ENCODE measurements at places on chromosomes 2 and 18. TPM values are rescaled to one million over a fixed set of nuclear protein-coding genes. Genes with fewer than 3 reads are reported as not detected.

DNA sequence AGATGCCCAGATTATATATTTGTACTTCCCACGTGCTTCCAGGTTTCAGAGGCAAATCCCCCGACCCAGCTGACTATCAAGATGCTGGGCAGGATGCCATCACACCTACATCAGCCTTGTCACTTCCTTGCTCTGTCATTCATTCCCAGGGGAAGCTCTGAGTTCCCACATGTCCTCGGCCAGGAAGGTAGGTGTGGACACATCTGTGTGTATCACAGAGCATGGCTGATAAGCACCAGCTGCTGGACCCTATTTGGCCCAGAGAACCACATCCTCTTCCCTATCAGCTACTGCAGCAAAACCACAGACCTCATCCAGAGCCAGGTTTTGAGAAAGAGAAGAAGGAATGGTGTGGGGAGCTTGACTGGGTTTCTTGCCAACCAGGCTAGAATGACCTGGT, 31.9 kb upstream of the ITGA6 start:
- no peaks in the 10 kb centered on the region for H3K4me1 ChIP-seq
- H3K27me3 ChIP-seq: no peaks in the 10 kb centered on the region
- DNase-seq: no peak
- H3K27ac ChIP-seq: no peak overlapping the region
- no peak overlapping the region for H3K4me3 ChIP-seq
- H3K36me3 ChIP-seq: no peaks in the 10 kb centered on the region

Gene FEV
- total RNA-seq: 6.7 TPM

Gene CABLES1
- total RNA-seq: 6.6 TPM

Gene GDF7
- total RNA-seq: 0.35 TPM

DNA sequence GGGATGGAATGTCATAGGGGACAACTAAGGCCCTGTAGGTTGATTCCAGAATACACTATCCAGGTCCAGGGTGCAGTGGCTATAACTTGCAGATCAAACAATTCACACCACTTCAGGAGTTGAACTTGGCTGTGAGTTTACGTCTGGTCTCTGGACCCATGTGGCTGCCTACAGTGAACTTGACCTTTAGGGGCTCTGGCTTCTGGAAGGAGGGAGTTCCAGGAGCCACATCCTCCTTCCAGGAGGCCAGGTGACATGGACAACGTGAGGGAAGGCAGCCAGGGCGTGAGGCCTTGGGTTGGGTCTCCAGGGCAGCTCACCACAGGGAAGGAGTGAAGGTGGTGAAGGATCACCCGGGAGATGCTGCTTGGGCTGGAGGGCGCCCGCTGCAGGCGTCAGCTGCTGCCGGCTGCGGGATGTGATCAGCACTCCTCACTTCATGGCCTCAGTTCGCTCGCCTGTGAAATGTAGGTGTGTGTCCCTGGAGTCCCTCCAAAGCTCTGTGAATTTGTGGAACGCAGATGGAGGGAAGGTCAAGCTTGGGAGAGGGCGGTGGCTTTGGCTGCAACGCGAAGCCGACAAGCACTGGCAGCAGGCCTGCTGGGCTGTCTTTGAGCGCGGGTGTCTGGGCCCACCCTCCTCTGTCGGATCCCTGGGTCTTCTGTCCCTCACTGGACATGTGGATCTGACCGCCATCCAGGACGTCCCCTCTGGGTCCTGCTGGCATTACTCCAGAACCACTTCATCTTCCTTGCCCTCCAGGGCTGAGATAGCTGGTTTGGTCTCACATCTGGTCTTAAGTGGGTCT, 146.5 kb downstream of the GLI2 start:
- H3K36me3 ChIP-seq: no peaks in the 10 kb centered on the region
- no peak for DNase-seq
- peaks cover 7% of the 10 kb centered on the region for H3K4me1 ChIP-seq
- H3K4me3 ChIP-seq: no peak overlapping the region
- H3K27me3 ChIP-seq: no peaks in the 10 kb centered on the region

Gene GBX2
- total RNA-seq: not detected

DNA sequence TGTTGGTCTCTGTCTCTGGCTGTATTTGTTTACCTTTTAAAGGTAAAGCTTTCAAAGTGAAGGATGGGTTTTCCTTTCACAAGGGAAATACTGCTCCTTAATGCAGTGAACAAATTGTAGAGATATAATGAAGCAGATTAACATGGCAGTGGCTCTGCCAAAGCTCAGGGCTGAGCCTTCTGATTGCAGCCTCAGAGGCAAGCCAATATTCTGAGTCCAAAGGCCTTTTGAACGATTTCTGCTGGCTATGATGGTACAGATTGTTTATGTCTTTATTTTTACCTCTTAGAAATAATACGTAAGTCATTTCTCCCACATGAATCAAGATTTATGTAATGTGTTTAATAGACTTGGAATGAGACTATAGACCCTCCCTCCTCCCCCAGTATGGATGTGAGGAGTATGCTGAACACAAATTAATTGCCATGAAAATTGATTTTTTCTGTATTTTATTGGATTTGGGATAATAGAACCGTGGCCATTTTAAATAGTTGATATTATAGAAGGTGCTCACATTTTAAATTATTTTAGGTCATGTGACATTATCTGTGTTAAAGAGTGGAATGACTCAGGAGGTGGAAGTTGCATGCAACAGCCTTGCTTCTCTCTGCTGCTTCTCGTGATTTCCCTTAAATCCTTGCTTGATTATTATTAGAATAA, 772 bp downstream of the SCN2A start:
- H3K27me3 ChIP-seq: no peaks in the 10 kb centered on the region
- no peaks in the 10 kb centered on the region for H3K4me1 ChIP-seq
- H3K36me3 ChIP-seq: no peaks in the 10 kb centered on the region
- no peak overlapping the region for H3K4me3 ChIP-seq
- DNase-seq: no peak

GRCh38 chr2:120687210-120687609, 48.5 kb upstream of the GLI2 start:
- no peaks in the 10 kb centered on the region for H3K4me1 ChIP-seq
- no peak overlapping the region for H3K27ac ChIP-seq
- H3K4me3 ChIP-seq: no peak overlapping the region
- H3K27me3 ChIP-seq: no peaks in the 10 kb centered on the region
- no peaks in the 10 kb centered on the region for H3K36me3 ChIP-seq

Gene OSBPL6
- 5.6 TPM for total RNA-seq

DNA sequence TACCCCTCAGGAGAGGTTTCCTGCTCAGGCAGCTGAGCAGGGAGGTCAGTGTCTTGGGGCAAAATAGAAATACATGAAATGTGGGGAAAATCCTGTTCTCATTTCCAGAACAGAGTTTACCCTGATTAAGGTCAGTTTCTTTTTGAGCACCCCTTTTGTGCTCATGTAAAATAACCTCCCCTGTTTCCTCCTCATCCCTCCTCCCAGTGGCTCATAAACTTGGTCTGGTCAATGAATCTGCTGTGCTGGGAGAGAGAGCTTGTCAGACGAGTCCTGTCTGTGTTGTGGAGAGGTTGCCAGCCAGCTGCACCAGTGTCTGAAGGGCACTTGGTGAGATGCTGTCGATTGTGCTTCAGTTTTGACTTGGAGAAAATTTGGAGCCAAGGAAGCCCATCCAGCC, 48.6 kb downstream of the NTSR2 start:
- no peaks in the 10 kb centered on the region for H3K4me1 ChIP-seq
- H3K27ac ChIP-seq: no peak overlapping the region
- H3K36me3 ChIP-seq: no peaks in the 10 kb centered on the region
- H3K4me3 ChIP-seq: no peak overlapping the region
- no peak for DNase-seq

- no peaks in the 10 kb centered on the region for H3K36me3 ChIP-seq
- H3K4me1 ChIP-seq: no peaks in the 10 kb centered on the region
- no peak for DNase-seq
- H3K27me3 ChIP-seq: no peaks in the 10 kb centered on the region
- H3K4me3 ChIP-seq: no peak overlapping the region
Measured at GRCh38 chr2:149872041-149872440, 284.5 kb upstream of the MMADHC start.

DNA sequence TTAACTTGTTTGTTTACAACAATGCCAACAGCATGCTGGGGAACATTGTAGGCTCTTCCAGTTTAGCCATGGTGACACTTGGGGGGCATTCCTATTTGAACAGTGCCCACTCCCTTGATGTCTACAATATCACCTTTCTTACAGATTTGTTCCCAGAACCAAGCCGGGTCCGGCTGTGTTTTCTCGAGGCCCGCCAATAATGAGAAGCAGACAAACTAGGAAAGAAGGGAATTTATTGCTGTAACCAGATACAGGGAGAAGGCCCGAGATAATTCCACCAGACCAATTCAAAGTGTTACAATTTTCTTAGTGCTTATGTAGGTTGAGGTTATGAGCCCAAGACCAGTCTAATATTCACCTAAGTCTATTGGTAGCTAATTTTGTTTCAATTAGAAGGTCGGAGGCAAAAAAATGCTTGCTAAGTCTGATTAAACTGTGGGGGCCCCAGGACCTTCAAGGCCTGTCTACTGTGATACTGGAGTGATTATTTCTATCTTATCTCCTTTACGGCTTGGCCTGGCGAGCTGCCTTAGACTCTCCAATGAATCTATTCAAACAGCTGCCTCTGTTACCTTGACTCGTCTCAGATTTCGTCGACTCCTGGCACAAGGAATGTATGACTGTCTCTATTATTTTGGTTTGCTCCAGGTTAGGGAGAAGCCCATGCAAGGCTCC, 59.1 kb upstream of the PSME4 start:
- DNase-seq: no peak
- H3K4me3 ChIP-seq: no peak overlapping the region
- no peaks in the 10 kb centered on the region for H3K4me1 ChIP-seq
- no peaks in the 10 kb centered on the region for H3K27me3 ChIP-seq
- H3K27ac ChIP-seq: no peak overlapping the region
- H3K36me3 ChIP-seq: no peaks in the 10 kb centered on the region

Gene CRYBA2
- 9.4 TPM for total RNA-seq

DNA sequence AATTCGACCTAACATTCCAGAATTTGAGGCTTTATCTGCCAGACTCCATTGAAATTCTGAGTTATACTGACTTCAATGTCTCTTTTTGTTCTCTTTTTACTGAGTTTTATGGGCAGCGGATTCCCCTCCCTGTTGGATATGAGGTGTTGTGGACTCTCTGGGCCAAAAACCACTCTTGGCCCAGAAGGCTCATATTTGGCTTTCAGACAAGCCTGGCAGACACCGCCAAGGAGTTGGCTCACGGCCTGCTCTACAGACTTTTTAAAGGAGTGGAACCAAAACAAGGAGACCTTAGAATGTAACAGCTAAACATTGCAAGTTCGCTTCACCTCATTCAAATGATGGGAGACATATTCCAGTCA, 206.4 kb upstream of the NCKAP5 start:
- no peak for DNase-seq
- no peaks in the 10 kb centered on the region for H3K4me1 ChIP-seq
- no peak overlapping the region for H3K27ac ChIP-seq
- no peak overlapping the region for H3K4me3 ChIP-seq
- H3K36me3 ChIP-seq: no peaks in the 10 kb centered on the region

Gene DSG2
- total RNA-seq: 173 TPM

GRCh38 chr2:160932960-160933359, 227.3 kb upstream of the TANK start:
- H3K4me3 ChIP-seq: no peak overlapping the region
- no peak for DNase-seq
- no peaks in the 10 kb centered on the region for H3K36me3 ChIP-seq
- no peaks in the 10 kb centered on the region for H3K27me3 ChIP-seq
- no peak overlapping the region for H3K27ac ChIP-seq
- no peaks in the 10 kb centered on the region for H3K4me1 ChIP-seq

Gene IL1RL2
- total RNA-seq: not detected

- H3K27me3 ChIP-seq: no peaks in the 10 kb centered on the region
- no peaks in the 10 kb centered on the region for H3K4me1 ChIP-seq
- no peak for DNase-seq
- H3K4me3 ChIP-seq: no peak overlapping the region
Measured at GRCh38 chr18:46314011-46314410, 209.8 kb downstream of the HAUS1 start.

- no peaks in the 10 kb centered on the region for H3K4me1 ChIP-seq
- H3K27me3 ChIP-seq: no peaks in the 10 kb centered on the region
- no peak for DNase-seq
- H3K36me3 ChIP-seq: no peaks in the 10 kb centered on the region
Measured at GRCh38 chr2:167749016-167749415, 498.4 kb downstream of the STK39 start.

- H3K27me3 ChIP-seq: no peaks in the 10 kb centered on the region
- no peak overlapping the region for H3K4me3 ChIP-seq
- no peak overlapping the region for H3K27ac ChIP-seq
- no peaks in the 10 kb centered on the region for H3K36me3 ChIP-seq
Measured at GRCh38 chr2:58709274-58709673, 468.1 kb upstream of the FANCL start.

DNA sequence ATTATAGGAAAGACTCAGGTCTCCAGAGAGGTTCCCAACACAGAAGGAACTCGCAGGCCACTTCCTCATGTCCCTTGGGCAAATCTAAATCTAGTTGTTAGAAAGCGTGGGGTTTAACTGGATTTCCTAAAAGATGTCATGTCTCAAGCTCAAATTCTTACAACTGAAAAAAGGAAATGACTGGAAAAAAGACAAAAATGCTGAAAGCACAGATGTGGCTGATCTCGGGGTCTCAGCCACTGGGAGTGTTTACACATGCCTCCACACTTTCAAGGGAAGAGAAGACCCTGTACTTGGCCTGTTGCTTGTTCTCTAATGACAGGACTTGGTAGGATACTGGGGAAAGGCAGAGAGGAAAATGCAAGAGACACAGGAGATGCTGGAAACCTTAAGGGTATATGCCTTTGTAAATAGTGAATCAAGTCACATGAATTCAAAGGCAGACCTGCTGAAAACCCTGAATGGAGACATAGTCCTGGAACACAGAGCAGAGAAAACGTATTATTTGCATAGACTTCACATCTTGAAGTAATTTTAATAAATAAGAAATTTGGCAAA, 160.9 kb upstream of the MEIS1 start:
- H3K4me3 ChIP-seq: no peak overlapping the region
- DNase-seq: no peak
- H3K27me3 ChIP-seq: no peaks in the 10 kb centered on the region
- no peaks in the 10 kb centered on the region for H3K36me3 ChIP-seq

Gene DES
- 82.0 TPM for total RNA-seq

Gene ARHGAP15
- total RNA-seq: 8.4 TPM

- peaks cover 20% of the 10 kb centered on the region for H3K4me1 ChIP-seq
- no peak overlapping the region for H3K27ac ChIP-seq
- H3K4me3 ChIP-seq: no peak overlapping the region
- no peaks in the 10 kb centered on the region for H3K36me3 ChIP-seq
- no peak for DNase-seq
- no peaks in the 10 kb centered on the region for H3K27me3 ChIP-seq
Measured at GRCh38 chr2:25380586-25381375, 39.1 kb upstream of the DNMT3A start.

Gene CBLN2
- total RNA-seq: 2.5 TPM

Gene LYPD1
- total RNA-seq: not detected

GRCh38 chr2:105734762-105735538, 9.8 kb upstream of the NCK2 start:
- no peaks in the 10 kb centered on the region for H3K27me3 ChIP-seq
- H3K4me3 ChIP-seq: no peak overlapping the region
- H3K36me3 ChIP-seq: no peaks in the 10 kb centered on the region
- no peak for DNase-seq

Gene KIAA1328
- 51.2 TPM for total RNA-seq

- no peak overlapping the region for H3K4me3 ChIP-seq
- peaks cover 26% of the 10 kb centered on the region for H3K4me1 ChIP-seq
- H3K27me3 ChIP-seq: no peaks in the 10 kb centered on the region
- no peak for DNase-seq
- no peak overlapping the region for H3K27ac ChIP-seq
- H3K36me3 ChIP-seq: peaks cover 55% of the 10 kb centered on the region
Measured at GRCh38 chr2:240623531-240624010, 1.7 kb upstream of the GPR35 start.

All from Peyer's patch (tissue), 4 donors.